ENCODE measurements at places on chromosomes 3 and 15. TPM values are rescaled to one million over a fixed set of nuclear protein-coding genes. Genes with fewer than 3 reads are reported as not detected.
A peak's percentile ranks its signal among the peaks of the same experiment; 100 is the strongest.

DNA sequence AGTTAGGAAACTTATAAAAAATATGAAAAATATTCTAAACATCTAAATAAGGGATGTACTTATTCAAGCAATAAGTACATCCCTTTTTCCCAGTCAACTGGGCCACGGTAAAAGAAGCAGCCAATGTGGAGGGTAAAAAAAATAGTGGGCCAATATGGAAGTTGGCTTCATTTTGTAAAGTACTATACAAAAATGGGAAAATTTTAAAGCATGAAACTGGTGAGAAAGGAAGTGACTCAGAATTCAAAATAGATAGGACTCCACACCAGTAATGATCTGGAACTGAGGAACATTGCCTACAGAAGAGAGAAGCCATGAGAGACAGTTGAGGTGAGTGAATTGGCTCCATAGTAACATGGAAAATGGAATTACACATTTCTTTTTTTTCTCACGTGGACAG is 108.9 kb downstream of the FNDC3B start:
- DNase-seq = no peak

DNA sequence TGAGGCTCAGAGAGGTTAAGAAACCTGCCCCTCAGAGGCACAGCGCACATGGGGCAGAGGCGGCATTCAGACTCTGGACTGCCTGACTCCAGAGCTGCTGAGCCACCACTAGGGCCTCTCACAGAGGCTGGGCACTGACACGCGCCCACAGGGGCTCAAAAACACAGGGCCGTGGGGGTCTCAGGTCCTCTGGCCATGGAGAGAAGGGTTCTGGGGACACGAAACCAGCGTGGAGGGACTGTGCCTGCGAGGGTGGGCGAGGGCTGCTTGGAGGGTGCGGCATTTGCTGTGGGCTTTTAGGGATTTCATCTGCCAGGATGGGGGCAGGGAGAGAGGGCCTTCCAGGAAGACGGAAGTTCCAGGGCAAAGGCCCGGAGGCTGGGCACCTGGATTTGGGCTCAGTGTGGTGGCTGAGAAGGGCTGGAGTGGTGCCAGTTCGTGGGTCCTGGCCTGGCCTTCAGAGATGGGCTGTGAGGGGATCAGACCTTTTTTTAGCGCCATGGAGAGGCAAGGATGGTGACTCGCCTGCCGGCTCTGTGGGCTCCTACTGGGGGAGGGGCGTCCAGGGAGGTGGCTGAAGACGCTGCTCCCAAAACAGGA is 69.6 kb downstream of the EFCAB12 start:
- no peak for DNase-seq

The GOLGA6B gene
- 0.10 TPM for total RNA-seq

DNA sequence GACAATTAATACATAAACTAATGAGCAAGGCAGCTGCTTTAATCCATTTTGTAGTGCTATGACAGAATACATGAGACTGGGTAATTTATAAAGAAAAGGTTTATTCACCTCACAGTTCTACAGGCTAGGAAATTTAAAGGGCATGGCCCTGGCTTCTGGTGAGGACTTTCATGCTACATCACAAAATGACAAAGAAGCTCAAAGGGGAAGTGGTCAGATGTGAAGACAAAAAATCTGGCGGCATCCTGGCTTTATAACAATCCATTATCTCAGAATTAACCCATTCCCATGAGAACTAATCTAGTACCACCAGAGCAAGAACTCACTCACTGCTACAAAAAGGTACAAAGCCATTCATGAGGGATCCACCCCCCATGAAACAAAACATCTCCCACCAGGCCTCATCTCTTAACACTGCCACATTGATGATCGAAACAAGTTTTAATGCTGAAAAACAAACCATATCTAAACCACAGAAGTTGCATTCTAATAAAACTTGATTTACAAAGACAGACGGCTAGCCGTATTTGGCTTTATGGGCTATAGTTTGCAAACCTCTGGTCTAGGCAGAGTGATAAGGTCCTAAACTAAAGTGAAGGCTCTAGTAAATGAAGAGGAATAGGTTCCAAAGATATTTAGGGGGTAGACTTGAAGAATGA is 44.2 kb downstream of the GSK3B start:
- DNase-seq = no peak

DNA sequence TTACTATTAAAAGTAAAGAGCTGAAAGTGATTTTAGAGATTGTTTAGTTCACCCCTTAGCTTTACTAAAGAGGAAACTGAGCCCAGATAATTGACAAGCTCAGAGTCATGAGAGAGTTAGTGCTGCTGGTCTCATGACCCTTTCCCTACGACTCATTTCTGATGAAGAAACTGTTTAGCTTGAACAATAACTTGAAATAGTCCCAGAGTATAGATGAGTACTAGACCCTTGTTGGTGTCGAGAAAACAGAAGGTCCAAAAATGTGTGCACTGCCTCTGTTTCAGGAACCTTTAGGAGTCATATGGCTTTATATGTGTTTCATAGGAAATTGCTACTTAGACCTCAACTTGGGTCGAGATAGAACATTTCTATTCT is 58.2 kb downstream of the IL16 start:
- no peak for DNase-seq

The ADCY5 gene
- total RNA-seq = 4.0 TPM

DNA sequence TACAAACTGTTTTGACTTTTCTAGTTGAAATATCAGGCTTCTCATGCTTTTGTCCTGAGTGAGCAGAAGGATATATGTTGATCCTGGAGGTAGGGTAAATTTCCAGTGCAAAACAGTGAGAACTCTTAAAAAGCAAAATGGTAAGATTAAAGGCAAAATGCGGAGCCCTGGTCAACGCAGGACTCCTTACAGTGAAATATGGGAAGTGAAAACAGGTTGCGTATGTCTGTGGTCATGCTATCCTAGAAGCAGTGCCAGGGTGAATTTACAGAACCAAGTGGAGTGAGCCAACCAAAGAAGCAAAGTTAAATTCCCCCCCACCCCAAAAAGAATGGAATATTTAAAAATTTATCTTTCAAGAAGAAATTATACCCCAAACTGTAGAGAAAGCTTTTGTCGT is 256.4 kb downstream of the NR2F2 start:
- DNase-seq = no peak

DNA sequence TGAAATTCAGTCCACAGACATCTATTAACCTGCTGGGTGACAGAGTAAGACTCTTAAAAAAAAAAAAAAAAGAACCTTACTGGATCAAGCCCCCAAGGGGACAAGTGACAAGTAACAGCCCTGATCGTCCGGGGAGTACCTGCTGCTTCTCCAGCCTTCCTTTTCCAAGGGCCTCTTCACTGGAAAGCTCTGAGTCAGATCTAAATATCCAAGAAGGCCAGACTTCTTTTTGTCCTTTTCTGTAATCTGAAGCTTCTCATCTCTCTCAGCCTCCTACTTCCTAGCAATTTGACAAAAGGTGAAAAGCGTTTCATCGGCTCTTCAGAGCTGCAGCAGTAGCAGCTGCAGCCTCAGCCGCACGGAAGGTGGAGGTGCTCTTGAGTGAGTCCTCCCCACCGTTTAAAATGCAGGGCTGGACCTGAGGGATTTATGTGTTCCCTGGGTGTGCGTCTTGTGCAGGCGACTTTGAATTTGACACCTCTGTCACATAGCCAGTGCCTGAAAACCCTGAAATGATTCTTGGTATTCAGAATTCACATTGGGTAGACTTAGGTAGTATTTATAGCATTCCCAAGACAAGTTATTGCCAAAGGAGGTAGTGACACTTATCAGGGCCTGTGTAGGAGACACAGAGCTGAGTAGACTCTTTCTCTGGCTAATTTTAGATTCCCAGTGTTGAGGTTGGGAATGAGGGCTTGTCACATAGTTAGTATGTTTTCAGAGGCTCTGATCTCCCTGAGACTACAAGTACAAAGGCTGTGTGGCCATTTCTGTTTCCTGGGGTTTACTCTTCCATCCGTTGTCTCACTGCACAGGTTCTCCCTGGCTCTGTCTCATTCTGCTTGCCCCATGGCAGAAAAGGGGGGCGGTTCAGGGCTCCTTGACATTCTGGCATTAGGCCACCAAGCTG is 291.2 kb upstream of the C2CD4B start:
- DNase-seq = no peak

- DNase-seq = peak; percentile 51
Observed at GRCh38 chr3:64327100-64327804, 102.0 kb upstream of the PRICKLE2 start.

DNA sequence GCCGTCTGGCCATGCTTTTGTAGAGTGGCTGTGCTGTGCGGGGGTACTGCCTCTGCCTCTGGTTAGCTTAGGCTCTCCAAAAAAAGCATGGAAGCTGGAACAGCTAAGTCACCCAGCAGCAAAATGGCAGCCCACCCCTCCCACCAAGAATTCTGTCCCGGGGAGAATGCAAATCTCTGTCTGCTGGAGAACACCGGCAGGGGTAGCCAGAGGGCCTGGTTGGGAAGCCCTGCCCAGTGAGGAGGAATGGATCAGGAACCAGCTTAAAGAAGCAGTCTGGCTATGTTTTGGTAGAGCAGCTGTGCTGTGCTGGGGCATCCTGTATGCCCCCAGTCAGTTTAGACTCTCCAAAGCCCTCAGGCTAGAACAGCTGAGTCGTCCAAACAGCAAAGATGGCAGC is 56.2 kb upstream of the PTPRG start:
- DNase-seq = no peak

- no peak for DNase-seq
Observed at GRCh38 chr3:184676927-184677326, 34.9 kb downstream of the MAGEF1 start.

DNA sequence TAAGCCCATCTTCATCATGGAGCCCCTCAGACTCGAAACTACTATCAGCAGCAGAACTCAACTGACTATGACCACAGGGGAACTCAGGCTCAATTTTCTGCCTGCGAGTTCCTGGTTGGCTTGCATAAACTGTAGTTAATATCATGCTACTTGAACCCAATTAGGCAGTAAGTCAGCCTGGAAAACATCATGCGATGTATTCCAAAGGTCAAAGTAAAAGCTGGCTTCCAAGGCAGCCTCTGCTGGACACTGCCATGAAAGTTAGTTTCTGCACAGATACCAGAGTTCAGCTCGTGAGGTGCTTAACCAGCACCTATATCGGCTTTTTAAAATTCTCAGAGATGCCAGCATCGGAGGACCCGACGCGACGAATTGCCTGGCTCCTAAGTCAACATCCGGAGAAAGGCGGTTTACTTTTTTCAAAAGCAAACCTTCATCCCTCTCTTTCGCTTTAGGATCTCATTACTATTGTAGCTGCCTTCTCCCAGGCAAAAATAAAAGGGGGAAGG is 3.8 kb downstream of the ANP32A start:
- DNase-seq = peak; percentile 35

DNA sequence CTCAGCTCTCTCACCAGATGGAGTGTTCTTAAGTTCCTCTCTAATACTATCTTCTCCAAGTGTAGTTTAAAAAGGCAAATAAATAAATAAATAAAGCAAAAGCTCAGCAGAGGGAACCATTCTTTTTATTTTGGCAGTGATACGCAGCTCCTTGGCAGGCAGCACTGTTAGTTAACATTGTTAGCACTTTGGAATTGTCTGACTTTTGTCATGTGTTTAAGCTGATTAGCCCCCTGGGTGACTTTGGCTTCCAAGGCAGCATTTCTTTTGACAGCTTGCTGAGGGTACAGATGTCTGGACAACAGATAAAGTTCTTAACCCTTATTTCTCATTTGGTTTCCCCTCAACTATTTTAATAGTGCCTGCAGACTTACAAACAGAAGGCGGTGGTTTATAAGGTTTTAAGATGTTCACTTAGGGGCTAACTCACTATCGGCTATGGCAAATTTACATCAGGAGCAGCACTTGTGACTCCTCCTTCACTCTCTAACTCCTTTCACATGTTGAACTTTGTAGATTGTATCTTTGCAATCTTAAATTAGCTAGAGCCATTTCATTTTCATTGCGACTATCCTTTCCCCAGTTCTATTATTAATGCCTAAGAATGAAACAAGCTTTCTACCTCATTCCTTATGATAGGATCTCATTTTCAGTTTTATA is 213.4 kb downstream of the ZBBX start:
- peak; percentile 90 for DNase-seq

The GPR87 gene
- 13.3 TPM for total RNA-seq

DNA sequence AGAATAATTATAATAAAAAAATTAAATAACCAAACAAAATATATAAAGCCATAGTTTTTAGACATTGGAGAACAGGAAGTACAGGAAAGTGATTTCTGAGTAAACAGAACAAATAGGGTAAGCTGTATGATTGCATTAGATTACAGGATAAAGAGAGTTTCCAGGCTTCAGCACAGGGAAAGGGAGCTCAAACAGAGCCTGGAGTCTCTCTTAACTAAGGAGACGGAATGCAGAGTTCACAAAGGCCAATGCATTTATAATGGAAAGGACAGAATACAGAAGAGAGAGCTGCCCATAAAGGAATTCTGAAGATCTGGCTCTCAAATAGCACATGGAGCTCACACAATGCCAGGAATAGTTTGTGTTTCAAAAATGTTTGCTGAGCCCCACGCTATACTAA is 42.0 kb upstream of the OTOL1 start:
- no peak for DNase-seq

The RIOX2 gene
- 35.7 TPM for total RNA-seq

GRCh38 chr3:16906682-16907081 is 21.9 kb downstream of the PLCL2 start:
- no peak for DNase-seq

DNA sequence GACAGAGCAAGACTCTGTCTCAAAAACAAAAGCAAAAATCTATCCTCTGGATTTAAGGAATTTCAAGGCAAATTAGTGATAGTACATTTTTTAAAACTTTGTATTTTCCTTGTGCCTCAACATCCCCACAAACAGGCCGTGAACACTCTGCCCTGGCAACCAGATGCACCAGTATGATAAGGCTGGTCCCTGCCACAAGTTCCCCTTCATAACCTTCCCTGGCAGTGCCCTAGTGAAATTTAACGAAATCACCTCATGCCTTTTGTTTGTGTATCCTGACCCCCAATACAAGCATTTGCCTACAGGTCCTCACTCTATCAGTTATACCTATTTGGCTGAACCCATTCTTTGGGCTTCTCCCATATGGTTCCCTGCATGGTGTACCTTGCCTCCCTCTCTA is 107.4 kb upstream of the FLNB start:
- DNase-seq = no peak

DNA sequence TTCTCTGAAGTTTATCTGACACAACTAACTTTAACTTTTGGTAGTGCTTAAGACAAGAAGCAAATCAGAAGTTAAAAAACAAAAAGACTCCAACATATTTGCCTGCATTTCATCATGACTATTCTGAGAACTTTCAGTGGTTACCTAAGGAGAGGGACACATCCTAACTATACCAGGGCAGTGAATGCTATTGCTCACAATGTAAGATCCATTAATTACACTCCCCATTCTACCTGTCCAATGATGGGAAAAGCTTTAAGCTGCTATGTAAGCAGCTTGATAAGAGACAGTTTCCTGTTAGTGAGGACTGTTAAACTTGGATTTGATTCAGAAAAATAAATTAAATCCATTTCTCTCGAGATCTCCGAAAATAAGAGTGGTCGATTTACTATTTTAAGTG is 37.5 kb downstream of the SERPINI1 start:
- DNase-seq = no peak

- DNase-seq = no peak
Observed at GRCh38 chr15:46309914-46310313, 675.1 kb downstream of the SQOR start.

- DNase-seq = peak; percentile 90
Observed at GRCh38 chr3:43248185-43248583, 38.2 kb upstream of the SNRK start.

GRCh38 chr3:28574036-28574435 is 225.4 kb upstream of the AZI2 start:
- no peak for DNase-seq

The KCNH8 gene
- 2.0 TPM for total RNA-seq

The SYNPR gene
- total RNA-seq = 0.20 TPM

GRCh38 chr3:31946484-31947081 is 34.5 kb downstream of the OSBPL10 start:
- DNase-seq = no peak

Data from skin of body (tissue), 3 donors.